Kasumi-1 (cell line): ENCODE measurements at places on chromosomes 3 and 15.

DNA sequence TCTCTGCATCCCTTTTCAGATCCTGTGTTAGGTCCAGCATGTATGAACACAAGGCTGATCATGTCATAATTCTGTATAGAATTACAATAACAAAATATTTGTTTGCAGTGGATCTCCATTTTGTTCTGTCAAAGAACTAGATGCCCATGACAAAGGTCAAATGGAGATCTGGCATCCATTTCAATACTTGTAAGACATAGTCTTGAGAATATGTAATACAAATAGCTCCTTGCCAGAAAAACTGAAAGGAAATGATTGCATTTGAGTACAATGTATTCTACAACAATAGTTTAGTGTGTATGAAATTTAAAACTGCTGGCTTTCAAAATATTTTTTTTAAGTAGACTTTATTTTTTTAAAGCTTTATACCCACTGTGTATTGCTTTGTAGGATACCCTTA lies 101.1 kb downstream of the CMSS1 start:
- no peak for DNase-seq

DNA sequence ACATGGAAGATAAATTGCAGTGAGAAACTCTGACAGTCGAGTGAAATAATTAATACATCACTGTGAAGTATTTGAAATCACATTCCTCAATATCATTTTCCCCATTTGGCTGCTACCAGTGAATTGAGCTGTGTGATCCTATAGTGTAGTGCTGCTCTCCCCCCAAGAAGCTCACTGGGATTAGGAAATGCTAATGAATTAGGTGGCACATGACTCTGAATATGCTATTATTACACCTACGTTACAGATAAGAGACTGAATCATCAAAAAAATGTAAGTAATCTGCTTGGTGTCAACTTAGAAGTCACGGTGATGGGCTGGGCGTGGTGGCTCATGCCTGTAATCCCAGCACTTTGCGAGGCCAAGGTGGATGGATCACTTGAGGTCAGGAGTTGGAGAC lies 34.7 kb upstream of the SYNM start:
- DNase-seq: no peak

DNA sequence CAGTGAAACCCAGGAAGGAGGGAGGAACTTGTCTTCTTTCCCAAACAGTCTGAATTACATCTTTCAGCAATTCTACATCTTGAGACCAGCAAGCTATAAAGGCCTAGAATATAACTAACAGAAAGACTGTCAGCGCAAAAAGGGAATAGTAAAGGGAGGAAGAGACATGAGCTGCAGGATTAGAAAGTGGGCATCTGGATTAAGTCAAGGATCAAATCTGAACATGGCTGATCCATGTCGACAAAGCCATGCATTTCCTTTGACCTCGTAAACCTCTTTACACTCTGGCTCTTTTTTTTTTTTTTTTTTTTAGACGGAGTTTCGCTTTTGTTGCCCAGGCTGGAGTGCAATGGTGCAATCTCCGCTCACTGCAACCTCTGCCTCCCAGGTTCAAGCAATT lies 35.4 kb upstream of the KCNMB3 start:
- DNase-seq: no peak

DNA sequence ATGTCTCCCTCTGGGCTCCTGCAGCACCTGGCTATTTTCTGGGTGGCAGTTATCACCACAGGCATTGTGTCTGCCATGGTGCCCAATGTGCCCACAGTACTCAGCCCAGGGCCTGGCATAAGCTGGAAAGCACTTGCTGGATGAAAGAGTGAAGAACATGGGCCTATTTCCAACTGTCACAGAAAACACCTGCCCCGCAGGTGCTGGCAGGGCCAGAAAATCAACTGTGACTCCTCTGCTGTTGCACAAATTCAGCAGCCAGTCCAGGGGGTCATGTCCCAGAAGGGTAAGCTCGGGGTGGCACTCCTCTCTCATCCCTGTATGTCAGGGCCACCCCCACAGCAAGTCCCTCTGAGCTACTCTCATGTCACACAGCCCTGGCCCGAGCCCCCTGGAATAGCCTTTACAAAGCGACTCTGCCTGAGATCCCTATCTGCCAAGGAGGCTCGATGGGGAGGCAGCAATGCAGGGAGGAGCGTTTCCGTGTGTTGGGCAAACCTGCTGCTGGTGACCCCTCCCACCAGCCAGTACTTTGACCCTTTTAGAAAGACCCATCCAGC lies 16.9 kb downstream of the ITIH3 start:
- no peak for DNase-seq

- DNase-seq: no peak
Observed at GRCh38 chr3:149581248-149581647, 76.6 kb downstream of the WWTR1 start.

- DNase-seq: no peak
Observed at GRCh38 chr3:71607364-71607763, 23.8 kb upstream of the FOXP1 start.

- no peak for DNase-seq
Observed at GRCh38 chr3:53650424-53650823, 156.0 kb downstream of the CACNA1D start.
